Urinary bladder (tissue), 4 donors: ENCODE measurements at places on chromosomes 4 and X.

- no peak for DNase-seq
Measured at GRCh38 chrX:10513974-10514373, 106.4 kb downstream of the MID1 start.

- no peak for DNase-seq
Measured at GRCh38 chr4:41602113-41602512, 64.2 kb downstream of the LIMCH1 start.

- no peak for DNase-seq
Measured at GRCh38 chr4:158025131-158025530, 147.7 kb downstream of the GASK1B start.

- DNase-seq: no peak
Measured at GRCh38 chr4:41409594-41409895, 128.4 kb upstream of the LIMCH1 start.

- no peak for DNase-seq
Measured at GRCh38 chr4:39526765-39527295, 409 bp downstream of the UGDH start.

DNA sequence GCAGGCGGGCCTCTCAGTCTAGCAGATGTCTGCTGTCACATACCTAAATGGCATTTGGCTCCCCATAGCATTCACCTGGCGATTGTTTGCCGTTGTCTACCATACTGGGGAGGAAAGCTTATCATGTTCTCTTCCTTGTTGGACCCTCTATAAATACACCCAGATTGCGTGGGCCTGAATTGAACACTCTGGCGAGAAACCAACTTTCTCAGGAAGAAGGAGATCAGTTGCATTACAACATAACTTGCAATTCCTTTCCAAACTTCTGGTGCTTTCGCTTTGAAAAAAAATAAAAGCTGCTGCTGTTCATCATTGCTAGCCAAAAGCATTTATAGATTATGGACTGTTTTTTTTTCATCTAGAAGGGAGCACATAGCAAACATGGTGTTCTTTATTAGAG lies 230.0 kb upstream of the GPC4 start:
- no peak for DNase-seq

GRCh38 chr4:186881521-186882220 lies 158.0 kb upstream of the FAT1 start:
- DNase-seq: no peak

DNA sequence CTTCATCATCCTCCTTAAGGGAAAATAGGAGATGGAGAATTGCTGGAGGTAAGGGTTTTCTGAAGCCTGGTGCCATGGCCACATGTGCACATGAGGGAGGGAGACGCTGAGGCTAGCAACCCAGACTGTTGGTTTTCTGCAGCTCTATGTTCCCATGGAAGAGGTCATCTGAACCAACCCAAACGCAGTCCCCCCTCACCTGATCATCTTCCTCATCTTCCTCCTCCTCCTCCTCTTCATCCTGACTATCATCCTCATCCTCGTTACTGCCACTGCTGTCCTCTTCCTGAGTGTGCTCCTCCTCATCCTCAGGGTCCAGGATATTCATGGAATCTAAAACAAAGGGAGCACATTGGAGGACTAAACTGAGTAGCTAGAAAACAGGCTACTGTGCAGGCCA lies 124.6 kb downstream of the HUWE1 start:
- no peak for DNase-seq

GRCh38 chr4:6224735-6225134 lies 24.4 kb upstream of the JAKMIP1 start:
- no peak for DNase-seq

- no peak for DNase-seq
Measured at GRCh38 chr4:86055898-86056297, 304.0 kb downstream of the MAPK10 start.

DNA sequence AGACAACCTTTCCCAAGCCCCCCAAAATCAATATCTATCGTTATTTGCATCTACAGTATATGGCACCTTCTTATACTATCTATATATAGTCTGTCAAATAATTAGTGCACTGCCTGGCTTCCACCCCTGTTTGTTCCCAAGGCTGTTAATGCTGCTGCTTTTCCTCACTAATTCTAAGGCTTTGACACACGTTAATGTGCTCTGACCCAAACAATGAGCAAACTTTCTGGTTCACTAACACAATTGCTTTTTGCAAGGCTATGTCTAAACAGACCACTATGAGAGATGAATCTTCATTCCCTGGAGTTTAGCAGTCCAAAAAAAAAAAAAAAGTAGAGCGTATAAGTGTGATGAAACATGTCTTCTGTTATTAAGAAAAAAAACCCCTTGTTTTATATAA lies 360.9 kb upstream of the AGA start:
- DNase-seq: no peak

GRCh38 chr4:24809815-24810405 lies 14.5 kb downstream of the SOD3 start:
- DNase-seq: no peak
